ENCODE measurements at places on chromosomes 1 and 21.

DNA sequence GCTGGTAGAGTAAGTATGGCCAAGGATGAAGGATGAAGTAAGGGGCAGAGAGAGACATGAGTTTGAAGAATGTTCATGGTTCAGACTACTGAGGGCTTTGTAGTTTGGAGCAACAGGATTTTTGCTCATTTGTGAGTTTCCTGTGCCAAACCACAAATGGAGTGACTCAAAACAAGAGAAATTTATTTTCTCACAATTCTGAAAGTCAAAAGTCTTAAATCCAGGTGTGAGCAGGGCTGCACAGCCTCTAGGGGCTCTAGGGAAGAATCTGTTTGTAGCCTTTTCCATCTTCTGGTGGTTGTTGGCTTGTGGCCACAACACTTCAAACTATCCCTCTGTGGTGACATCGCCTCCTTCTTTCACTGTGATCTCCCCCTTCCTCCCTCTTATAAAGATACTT is 58.9 kb downstream of the RHOU start:
- no peak for DNase-seq

- DNase-seq: no peak
Measured at GRCh38 chr1:246271516-246271915, 235.6 kb downstream of the SMYD3 start.

DNA sequence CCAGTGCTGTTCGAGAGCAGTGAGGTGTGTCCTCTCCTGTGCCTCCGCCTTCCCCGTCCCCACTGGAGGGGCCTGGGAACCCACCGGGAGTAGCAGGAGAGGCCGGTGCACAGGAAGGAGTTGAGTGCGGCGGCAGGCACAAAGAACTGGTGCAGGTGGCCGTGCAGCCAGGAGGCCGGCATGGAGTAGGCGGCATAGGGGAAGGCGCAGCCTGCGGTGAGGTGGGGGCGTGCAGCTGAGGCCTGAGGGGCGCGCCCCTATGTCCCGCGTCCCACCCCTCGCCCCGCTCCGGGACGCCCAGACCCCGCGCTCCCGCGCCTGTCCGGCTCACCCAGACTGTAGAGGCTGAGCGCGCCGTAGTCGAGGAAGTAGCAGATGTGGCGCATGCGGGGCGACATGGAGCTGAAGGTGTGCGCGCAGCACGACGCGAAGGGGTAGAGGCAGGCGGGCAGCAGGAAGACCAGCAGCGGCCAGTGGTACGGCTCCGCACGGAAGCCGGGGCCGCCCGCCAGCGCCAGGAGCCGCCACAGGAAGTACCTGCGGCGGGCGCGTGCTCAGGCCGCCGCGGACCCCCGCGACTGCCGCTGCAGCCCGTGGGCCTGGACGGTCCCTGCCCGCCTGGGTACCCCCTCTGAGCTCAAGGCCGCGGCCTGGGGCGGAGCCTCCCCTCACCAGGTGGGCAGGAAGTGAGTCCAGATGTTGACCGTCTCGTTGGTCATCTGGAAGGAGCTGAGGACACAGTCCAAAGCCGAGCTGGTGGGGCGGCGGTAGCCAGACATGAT is 2.2 kb downstream of the PAQR6 start:
- DNase-seq: peak; percentile 36

- DNase-seq: no peak
Measured at GRCh38 chr1:186999506-186999905, 170.8 kb downstream of the PLA2G4A start.

GRCh38 chr1:9605946-9606455 is 17.3 kb downstream of the TMEM201 start:
- DNase-seq: no peak

- no peak for DNase-seq
Measured at GRCh38 chr1:163379801-163380200, 58.0 kb downstream of the NUF2 start.

- DNase-seq: no peak
Measured at GRCh38 chr1:228870041-228870713, 134.9 kb downstream of the RHOU start.
